Sigmoid colon (tissue), 7 donors: ENCODE measurements at places on chromosomes 2 and 18. TPM values are rescaled to one million over a fixed set of nuclear protein-coding genes. Genes with fewer than 3 reads are reported as not detected.

CELF4 gene
- polyA plus RNA-seq, result not detected

IL37 gene
- polyA plus RNA-seq, result not detected

GALR1 gene
- 0.16 TPM for polyA plus RNA-seq

RAD51AP2 gene
- polyA plus RNA-seq, result 0.01 TPM

CPLX4 gene
- polyA plus RNA-seq, result not detected

IL18R1 gene
- polyA plus RNA-seq, result 0.60 TPM

BOLL gene
- not detected for polyA plus RNA-seq

CTAGE1 gene
- not detected for polyA plus RNA-seq

PHOSPHO2 gene
- polyA plus RNA-seq, result 15.3 TPM

CHRNG gene
- polyA plus RNA-seq, result not detected

RALB gene
- 118 TPM for polyA plus RNA-seq

IRS1 gene
- polyA plus RNA-seq, result 7.6 TPM

LDLRAD4 gene
- polyA plus RNA-seq, result 1.2 TPM

GCG gene
- 9.0 TPM for polyA plus RNA-seq

DSC3 gene
- not detected for polyA plus RNA-seq

LAMA1 gene
- 19.2 TPM for polyA plus RNA-seq

CCBE1 gene
- 0.60 TPM for polyA plus RNA-seq

SCYGR4 gene
- polyA plus RNA-seq, result not detected

RIT2 gene
- not detected for polyA plus RNA-seq

SLC1A4 gene
- 4.9 TPM for polyA plus RNA-seq

KLF7 gene
- 7.8 TPM for polyA plus RNA-seq

KCNK3 gene
- polyA plus RNA-seq, result 2.3 TPM

CCDC68 gene
- polyA plus RNA-seq, result 42.3 TPM

POTEI gene
- polyA plus RNA-seq, result not detected

GAREM1 gene
- polyA plus RNA-seq, result 6.6 TPM

HDLBP gene
- polyA plus RNA-seq, result 182 TPM

C2orf76 gene
- polyA plus RNA-seq, result 26.4 TPM

SNORC gene
- 13.2 TPM for polyA plus RNA-seq

AQP4 gene
- polyA plus RNA-seq, result 0.25 TPM

ALPG gene
- polyA plus RNA-seq, result not detected

CHRND gene
- not detected for polyA plus RNA-seq
